Uterus (tissue), 4 donors: ENCODE measurements at places on chromosomes 13 and 19. TPM values are rescaled to one million over a fixed set of nuclear protein-coding genes. Genes with fewer than 3 reads are reported as not detected.

The TSKS gene
- total RNA-seq = not detected

- no peak for DNase-seq
These were observed 497.2 kb downstream of the DIAPH3 start for GRCh38 chr13:59666504-59666903.

GRCh38 chr19:46546194-46546896, 50.7 kb upstream of the PNMA8B start:
- DNase-seq = no peak

DNA sequence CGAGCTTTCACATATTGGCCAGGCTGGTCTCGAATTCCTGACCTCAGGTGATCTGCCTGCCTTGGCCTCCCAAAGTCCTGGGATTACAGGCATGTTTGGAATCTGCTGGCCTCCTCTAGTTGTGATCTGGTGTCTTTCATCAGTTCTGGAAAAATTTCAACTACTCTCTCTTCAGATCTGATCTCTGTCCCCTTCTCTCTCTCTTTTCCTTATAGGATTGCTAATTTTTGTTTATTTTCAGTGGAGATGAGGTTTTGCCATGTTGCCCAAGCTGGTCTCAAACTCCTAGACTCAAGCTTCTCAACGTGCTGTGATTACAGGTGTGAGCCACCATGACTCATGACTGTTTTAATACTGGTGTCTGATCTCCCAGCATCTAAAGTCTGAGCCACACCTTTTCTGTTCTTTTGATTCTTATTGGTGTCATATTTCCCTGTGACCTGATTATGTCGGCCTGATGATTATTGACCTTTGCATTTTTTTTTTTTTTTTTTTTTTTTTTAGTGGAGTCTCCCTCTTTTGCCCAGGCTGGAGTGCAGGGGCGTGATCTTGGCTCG, 10.4 kb upstream of the NANOS2 start:
- no peak for DNase-seq

DNA sequence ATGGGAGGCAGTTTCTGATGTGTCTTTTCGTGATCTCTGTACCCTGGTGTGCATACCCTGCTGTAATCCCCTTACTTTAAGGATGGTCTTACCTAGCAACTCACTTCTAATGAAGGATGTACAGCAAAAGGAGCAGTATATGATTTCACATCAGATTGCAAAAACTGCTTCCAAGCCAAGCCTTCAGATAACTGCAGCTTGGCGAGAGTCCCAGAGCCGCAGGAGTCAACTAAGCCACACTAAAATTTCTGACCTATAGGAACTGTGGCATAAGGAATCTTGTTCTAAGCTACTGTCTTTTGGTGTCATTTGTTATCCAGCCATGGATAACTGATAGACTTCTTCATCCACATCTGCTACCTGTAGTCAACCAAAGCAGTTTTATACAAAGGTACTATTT, 496.7 kb downstream of the GPC6 start:
- DNase-seq = no peak
